Activated CD4-positive, alpha-beta T cell treated with anti-CD3 and anti-CD28 coated beads, Interleukin-2, amount 50 U/mL, for 24 hours (primary cell): ENCODE measurements at places on chromosomes 2 and 18.

- no peak for DNase-seq
Observed at GRCh38 chr2:238104226-238104690, 4.1 kb downstream of the ESPNL start.

GRCh38 chr2:203637471-203638167 lies 68.8 kb upstream of the CD28 start:
- DNase-seq, result no peak

DNA sequence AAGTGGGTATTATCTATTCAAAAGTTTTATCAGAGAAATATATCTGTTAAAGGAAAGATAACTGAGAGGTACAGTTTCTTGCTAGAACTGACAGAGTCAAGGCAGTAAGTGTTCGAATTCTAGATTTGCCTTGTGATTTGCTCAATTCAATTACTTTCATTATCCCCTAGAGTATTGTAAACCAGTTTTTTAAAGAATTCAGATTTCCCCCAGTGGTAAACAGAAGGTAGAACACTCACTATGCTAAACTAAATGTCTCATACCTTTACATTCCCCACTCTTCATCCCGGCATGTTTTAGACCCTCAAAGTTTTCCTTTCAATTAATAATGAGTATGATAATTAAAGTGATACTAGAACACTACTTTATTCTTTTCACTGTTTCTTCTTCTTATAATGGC lies 28.6 kb downstream of the TTC21B start:
- DNase-seq, result no peak

DNA sequence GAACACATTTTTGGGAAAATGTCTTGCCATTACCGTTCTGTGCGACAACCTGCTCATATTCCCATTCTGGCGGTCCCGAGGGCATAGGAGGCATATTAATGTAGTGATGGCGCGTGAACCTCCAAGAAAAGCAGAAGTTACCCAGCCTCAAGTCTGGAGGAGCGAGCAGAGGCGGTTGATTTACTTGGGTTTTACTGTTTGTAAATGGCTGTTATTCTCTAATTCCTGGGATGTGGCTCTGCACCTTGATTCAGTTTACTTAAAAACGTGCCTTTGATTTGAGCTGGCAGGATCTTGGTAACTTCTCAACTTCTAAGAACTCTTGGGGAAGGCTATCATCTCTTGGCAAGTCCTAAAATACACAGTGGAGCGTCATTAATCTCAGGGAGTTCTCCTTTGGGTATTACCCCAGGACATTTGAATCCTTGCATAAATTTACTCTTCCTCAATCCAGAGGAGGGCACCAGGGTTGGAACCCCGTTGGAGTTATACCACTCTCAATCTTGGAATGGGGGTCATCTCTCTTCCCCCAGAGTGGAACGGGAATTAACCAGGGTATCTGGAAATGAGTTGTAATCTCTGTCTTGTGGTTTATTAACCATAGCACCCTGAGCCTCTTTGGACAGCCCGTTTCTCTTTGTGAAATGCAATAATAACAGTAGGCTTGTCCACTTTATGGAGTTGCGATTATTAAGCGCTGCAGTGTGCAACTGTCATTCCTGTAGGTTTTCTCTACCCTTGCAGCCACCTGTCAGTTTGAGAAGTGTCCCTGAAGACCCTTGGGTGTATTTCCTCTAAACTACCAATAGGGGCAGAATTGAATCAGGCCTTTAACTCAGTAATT lies 2.1 kb downstream of the HK2 start:
- no peak for DNase-seq
